Astrocyte (in vitro differentiated cells and primary cell): ENCODE measurements at places on chromosomes 2 and 18.

- H3K4me1 ChIP-seq: peaks cover 23% of the 10 kb centered on the region
- no peaks in the 10 kb centered on the region for H3K27me3 ChIP-seq
- no peak overlapping the region for H3K27ac ChIP-seq
- no peak overlapping the region for H3K4me3 ChIP-seq
These were observed 213.6 kb downstream of the TNS1 start for GRCh38 chr2:217789003-217789735.

GRCh38 chr2:21910832-21911507 is 787.2 kb downstream of the TDRD15 start:
- H3K27me3 ChIP-seq: no peaks in the 10 kb centered on the region
- no peak overlapping the region for H3K27ac ChIP-seq
- no peak for DNase-seq
- no peaks in the 10 kb centered on the region for H3K4me1 ChIP-seq
- H3K4me3 ChIP-seq: no peak overlapping the region

DNA sequence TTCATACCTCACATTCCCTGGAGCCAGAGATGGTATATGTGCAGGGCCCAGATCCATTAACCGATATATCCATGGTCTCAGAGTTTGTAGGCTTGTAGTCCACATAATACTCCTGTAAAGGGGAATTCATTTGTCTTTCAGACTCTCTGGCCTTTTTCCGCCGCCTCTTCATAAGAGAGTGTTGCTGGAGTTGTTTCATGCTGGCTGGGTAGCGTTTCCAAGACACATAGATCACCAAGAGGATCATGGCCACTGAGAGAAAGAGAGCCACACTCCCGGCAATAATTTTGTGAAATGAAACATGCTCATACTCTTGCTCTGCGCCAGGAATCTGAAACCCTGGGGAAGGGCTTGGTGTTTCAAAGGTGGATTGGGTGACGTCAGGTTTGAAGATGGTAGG is 3.9 kb downstream of the LRRTM4 start:
- DNase-seq: no peak
- H3K36me3 ChIP-seq: no peaks in the 10 kb centered on the region
- no peaks in the 10 kb centered on the region for H3K4me1 ChIP-seq
- H3K4me3 ChIP-seq: no peak overlapping the region
- H3K27ac ChIP-seq: no peak overlapping the region

- no peaks in the 10 kb centered on the region for H3K36me3 ChIP-seq
- no peak overlapping the region for H3K27ac ChIP-seq
- no peak overlapping the region for H3K4me3 ChIP-seq
- no peak for DNase-seq
These were observed 38.0 kb downstream of the AKAIN1 start for GRCh38 chr18:5159080-5159479.

GRCh38 chr18:60232541-60232940 is 140.0 kb downstream of the MC4R start:
- DNase-seq: peak; percentile 82
- no peak overlapping the region for H3K27ac ChIP-seq
- H3K4me1 ChIP-seq: peaks cover 4% of the 10 kb centered on the region
- no peaks in the 10 kb centered on the region for H3K27me3 ChIP-seq
- H3K4me3 ChIP-seq: no peak overlapping the region

DNA sequence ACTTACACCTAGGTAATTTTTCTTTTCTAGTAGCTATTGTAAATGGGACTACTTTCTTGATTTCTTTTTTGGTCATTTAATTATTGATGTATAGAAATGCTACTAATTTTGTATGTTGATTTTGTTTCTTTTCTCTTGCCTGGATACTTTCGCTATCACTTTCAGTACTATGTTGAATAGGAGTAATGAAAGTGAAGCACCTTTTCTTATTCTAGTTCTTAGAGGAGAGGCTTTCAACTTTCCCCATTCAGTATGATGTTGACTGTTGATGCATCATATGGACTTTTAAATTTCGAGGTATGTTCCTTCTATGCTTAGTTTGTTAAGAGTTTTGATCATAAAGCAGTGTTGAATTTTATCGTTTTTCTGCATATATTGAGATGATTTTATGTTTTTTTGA is 142.5 kb downstream of the CDH19 start:
- H3K27ac ChIP-seq: no peak overlapping the region
- DNase-seq: no peak
- no peaks in the 10 kb centered on the region for H3K36me3 ChIP-seq
- no peak overlapping the region for H3K4me3 ChIP-seq
- H3K4me1 ChIP-seq: no peaks in the 10 kb centered on the region

DNA sequence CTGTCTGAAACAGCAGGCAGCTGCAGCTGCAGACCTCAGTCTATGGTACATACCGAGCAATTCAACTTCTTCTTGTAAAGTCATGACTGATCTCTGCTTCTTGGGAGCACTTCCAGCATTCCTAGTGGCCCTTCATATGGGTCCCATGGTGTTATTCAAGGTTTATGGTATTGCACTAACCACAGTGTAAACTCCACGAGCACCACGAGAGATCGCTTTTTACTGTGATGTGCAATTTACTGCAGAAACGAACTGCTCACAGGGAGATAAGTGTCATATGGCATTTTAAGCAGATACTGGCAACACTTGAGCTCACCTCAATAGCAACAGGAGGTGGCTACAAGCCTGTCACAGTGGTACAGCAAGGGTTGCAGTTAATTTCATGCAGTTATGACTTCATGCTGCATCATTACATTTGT is 38.6 kb upstream of the SH3BP4 start:
- no peak overlapping the region for H3K4me3 ChIP-seq
- H3K4me1 ChIP-seq: no peaks in the 10 kb centered on the region
- H3K36me3 ChIP-seq: no peaks in the 10 kb centered on the region

DNA sequence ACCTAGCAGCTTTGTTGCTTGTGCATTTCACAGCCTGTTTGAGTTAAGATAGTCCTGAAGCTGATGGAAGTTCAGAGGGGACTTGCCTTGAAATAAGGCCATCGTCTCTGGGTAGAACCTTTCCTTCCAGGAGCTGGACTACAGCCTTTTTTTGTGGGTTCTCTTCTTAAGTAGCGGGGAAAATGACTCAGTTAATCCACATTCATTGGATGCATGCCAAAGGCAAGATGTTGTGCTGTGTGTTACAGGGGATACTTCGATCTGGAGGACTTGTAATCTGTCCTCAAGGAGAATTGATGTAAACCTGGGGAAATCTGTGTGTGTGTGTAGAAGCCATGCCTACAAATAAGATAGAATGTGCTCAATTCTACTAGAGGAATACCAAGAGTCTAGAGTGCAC is 46.8 kb downstream of the RPIA start:
- peak; percentile 77 for DNase-seq
- no peak overlapping the region for H3K27ac ChIP-seq
- peaks cover 19% of the 10 kb centered on the region for H3K4me1 ChIP-seq
- H3K27me3 ChIP-seq: no peaks in the 10 kb centered on the region
- H3K36me3 ChIP-seq: peaks cover 3% of the 10 kb centered on the region

DNA sequence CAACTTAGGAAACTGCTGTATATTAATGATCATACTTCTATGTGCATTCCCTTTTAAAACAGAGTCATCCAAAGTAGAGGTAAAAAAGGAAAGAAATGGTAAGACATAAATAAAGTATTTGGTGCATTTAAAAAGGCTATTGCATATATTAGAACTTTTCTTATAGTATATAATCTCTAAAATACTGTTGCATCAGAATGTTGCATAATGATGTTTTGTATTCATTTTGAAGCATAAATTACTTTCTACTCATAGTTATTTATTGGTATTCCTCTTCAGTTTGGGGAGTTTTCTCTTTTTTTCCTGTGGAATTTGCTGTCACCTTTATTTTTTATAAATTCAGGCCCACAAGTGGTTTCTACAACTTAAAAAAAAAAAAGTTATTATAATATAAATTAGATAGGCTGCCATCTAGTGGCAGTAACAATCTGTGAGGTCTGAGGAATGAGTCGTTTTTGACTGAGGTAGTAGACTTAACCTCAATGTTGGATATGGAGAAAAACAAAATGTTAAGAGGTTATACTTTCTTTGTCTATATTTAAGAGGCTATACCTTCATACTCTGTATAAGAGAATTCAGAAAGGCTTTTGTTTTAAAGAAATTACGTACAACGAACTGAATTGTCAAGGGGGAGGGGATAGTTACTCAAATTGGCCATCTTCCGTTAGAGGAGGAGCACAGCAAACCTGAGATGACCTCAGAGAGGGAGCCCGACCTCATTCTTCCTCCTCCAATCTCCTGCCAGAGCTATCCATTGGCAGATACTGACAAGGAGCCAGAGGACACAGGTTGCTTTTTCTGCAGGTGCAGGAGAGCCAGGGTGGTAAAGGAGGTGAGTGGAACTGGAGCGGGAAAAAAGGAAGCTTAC is 23.8 kb downstream of the ANKAR start:
- no peaks in the 10 kb centered on the region for H3K36me3 ChIP-seq
- H3K4me3 ChIP-seq: no peak overlapping the region
- DNase-seq: peak; percentile 10
- no peaks in the 10 kb centered on the region for H3K27me3 ChIP-seq
- no peak overlapping the region for H3K27ac ChIP-seq

GRCh38 chr2:72143441-72144273 is 4.0 kb downstream of the CYP26B1 start:
- H3K27me3 ChIP-seq: peaks cover 47% of the 10 kb centered on the region
- no peak for DNase-seq
- peaks cover 25% of the 10 kb centered on the region for H3K4me1 ChIP-seq

- H3K27me3 ChIP-seq: no peaks in the 10 kb centered on the region
- no peaks in the 10 kb centered on the region for H3K4me1 ChIP-seq
- H3K36me3 ChIP-seq: no peaks in the 10 kb centered on the region
- no peak overlapping the region for H3K4me3 ChIP-seq
- no peak overlapping the region for H3K27ac ChIP-seq
These were observed 254.2 kb upstream of the SESTD1 start for GRCh38 chr2:179518830-179519229.

GRCh38 chr2:84781942-84782716 is 98.8 kb downstream of the TRABD2A start:
- H3K27me3 ChIP-seq: no peaks in the 10 kb centered on the region
- H3K36me3 ChIP-seq: no peaks in the 10 kb centered on the region
- DNase-seq: peak; percentile 30
- H3K4me3 ChIP-seq: no peak overlapping the region
- H3K4me1 ChIP-seq: no peaks in the 10 kb centered on the region

DNA sequence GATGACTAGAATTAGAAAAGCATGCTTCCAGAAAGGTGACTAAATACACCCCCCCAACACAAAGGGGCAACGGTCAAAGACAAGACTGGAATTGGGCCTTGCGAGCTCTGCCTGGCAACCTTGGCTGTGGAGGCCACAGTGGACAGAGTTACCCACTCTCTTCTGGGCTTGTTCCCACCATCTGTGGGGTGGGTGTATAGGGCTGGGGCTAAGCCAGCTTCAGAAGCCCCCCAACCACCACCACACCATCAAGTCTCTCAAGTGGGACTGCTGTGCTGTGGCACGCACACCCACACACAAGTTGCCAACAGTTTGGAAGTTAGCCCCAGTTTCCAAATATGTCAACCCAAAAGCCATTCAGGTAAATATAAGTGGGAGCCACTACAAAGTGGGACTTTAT is 7.8 kb downstream of the NFE2L2 start:
- no peak overlapping the region for H3K4me3 ChIP-seq
- H3K4me1 ChIP-seq: peaks cover 18% of the 10 kb centered on the region
- peaks cover 3% of the 10 kb centered on the region for H3K36me3 ChIP-seq

- no peak for DNase-seq
- no peak overlapping the region for H3K4me3 ChIP-seq
- no peaks in the 10 kb centered on the region for H3K27me3 ChIP-seq
- H3K4me1 ChIP-seq: peaks cover 20% of the 10 kb centered on the region
These were observed 17.0 kb downstream of the TTLL4 start for GRCh38 chr2:218727502-218728165.

- no peaks in the 10 kb centered on the region for H3K36me3 ChIP-seq
- no peak for DNase-seq
- no peak overlapping the region for H3K27ac ChIP-seq
- no peak overlapping the region for H3K4me3 ChIP-seq
These were observed 26.2 kb downstream of the PTPRM start for GRCh38 chr18:7593218-7593819.

- DNase-seq: no peak
- no peaks in the 10 kb centered on the region for H3K4me1 ChIP-seq
- H3K27me3 ChIP-seq: no peaks in the 10 kb centered on the region
These were observed 510.3 kb upstream of the LINC00305 start for GRCh38 chr18:64659196-64659595.

DNA sequence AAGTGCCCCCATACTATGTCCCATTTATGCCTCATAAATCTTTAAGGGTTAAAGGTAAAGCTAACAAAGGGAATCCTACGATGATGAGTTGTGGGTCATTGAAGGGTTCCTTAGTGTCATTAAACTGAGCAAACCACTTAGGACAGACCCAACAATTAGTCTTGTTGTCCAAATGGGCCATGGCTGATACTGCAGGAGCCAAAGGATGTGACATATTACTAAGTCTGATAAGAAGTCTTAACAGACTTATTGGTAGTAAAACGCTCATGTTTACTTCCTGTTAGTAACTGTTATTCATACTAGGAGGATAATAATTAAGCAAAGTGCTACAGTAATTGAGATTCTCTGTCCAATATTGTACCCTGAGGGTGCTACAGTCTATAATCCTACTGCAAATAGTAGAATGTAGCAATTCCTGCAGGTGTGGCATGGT is 96.8 kb downstream of the PTPN4 start:
- no peaks in the 10 kb centered on the region for H3K27me3 ChIP-seq
- DNase-seq: no peak
- no peaks in the 10 kb centered on the region for H3K4me1 ChIP-seq
- H3K36me3 ChIP-seq: no peaks in the 10 kb centered on the region
